NCI-H524 treated with DMSO at 0.1 percent for 48 hours (cell line): ENCODE measurements at places on chromosomes 3 and 15.

DNA sequence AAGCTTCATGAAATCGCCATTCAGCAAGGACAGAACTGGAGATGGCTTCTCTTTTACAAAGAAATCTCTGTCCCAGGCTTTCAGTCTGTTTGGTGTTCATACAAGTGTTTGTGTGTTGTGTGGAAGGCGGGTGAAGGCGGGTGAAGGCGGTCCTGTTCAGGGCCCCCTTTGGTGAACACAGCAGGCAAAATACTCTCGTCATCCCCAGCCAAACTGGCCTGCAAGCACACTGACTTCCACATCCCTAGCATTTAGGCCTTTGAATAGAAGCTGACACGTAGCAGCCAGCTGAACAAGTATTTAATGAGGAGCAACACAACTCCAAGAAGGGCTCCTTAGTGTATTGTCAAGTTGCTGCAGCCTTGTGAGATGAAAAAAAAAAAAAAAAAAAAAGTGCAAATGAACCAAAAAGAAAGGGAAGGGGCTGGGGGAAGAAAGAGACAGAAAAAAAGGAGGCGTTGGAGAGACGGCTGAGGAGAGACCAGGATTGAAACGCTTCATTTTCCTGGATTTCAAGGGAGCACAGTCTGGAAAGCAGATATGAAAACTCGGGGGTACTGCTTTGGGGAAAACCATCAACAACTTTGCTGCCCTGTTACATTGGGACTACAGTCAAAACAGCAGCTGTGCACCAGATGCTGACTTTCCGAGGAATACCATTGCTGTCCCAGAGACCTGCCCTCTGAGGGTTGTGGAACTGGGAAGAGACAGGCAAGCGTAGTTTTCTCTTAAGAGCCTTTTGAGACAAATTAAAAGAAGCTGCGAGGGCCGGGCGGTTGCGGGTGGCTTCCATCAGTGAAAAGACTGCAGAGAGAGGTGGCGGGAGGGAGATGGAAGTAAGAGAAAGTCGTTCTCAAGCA is 74.6 kb downstream of the TGFBR2 start:
- DNase-seq: no peak

DNA sequence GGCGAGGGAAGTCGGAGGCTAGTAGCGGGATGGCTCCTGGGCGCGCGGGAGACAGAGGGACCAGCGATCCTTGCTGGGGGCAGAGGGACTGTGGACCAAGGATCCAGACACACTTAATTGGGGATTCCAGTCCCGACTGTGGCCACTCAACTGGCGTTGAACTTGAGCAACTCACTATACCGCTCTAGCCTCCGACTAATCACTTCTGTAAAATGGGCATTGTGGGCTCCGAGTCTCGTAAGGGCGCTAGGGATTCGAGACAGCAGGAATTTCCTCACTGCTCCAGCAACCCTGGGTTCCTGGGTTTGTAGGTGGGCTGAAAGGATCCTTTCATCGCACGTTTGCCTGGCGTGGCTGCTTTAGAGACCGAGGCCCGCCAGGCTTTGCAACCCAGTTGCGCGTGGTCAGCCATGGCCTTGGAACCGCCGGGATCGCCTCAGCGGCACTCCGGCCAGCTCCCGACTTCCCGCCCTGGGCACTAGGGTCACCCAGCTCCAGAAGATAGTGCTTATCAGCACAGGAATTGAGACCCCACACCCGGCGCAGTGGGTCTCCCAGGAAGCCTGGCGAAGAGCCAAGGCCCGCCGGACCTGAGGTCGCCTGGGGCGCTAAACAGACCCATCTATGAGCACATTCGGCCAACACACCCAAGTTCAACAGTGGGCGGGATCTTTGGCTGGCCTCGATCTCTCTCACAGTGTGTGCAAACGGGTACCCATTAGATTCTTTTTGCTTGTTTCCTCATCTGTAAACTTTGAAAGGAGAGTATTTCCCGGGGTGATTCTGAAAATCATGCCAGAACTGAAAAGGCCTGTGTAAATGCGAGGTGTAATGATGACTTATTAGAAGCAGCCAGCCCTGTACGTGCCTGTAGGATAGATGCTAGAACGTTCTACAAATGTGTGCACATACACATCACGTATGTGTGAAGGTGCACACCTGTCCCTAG is 9.9 kb downstream of the FOXL2 start:
- no peak for DNase-seq

GRCh38 chr3:58520403-58521335 is 16.3 kb downstream of the ACOX2 start:
- no peak for DNase-seq

DNA sequence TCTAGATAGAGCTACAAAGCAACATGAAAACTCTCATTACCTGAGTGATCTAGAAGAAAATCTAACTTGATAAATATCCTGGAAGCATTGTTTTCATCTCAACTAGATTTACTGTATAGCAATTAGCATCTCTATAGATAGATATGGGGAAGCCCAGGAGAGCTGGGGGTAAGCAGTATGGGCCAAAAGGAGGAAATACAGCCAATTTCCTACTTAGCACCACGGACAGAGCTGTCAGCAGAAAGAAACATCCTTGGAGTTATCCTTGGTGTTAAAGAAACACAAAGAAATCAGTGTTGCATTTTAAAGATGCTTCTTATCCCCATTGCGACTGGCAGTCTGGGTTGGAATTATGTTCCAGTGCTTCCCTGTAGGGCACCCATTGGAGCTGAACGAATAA is 126.2 kb downstream of the TIGIT start:
- no peak for DNase-seq

DNA sequence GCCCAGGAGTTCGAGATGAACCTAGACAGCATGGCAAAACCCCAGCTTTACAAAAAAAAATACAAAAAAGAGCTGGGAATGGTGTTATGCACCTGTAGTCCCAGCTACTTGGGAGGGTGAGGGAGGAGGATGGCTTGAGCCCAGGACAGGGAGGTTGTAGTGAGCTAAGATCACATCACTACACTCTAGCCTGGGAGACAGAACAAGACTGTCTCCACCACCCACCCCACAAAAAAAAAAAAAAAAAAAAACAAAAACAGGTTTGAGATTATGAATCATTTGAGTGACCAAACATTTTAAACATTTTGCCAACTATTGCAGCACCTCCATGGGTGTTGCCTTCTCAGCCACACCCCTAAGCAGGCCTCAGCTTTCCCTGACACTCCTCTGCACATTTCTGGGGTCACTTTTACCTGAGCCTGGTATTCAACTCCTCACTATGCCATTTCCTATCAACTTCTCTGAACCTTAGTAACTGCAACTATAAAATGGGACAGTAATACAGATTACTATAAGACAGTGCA is 41.8 kb downstream of the IL5RA start:
- no peak for DNase-seq

- no peak for DNase-seq
Observed at GRCh38 chr3:8143186-8143585, 358.4 kb upstream of the LMCD1 start.

- no peak for DNase-seq
Observed at GRCh38 chr3:172355836-172356235, 92.4 kb downstream of the GHSR start.

DNA sequence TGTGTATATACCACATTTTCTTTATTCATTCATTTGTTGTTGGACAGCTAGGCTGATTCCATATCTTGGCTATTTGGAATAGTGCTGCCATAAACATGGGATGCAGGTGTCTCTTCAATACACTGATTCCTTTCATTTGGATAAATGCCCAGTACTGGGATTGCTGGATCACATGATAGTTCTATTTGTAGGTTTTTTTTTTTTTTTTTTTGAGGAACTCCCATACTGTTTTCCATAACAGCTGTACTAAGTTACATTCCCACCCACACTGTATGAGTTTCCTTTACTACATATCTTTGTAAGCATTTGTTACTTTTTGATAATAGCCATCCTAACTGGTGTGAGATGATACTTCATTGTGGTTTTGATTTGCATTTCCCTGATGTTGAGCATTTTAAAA is 437.7 kb downstream of the DIPK2A start:
- no peak for DNase-seq

GRCh38 chr3:126777366-126777765 is 73.3 kb downstream of the CHCHD6 start:
- peak; percentile 55 for DNase-seq

DNA sequence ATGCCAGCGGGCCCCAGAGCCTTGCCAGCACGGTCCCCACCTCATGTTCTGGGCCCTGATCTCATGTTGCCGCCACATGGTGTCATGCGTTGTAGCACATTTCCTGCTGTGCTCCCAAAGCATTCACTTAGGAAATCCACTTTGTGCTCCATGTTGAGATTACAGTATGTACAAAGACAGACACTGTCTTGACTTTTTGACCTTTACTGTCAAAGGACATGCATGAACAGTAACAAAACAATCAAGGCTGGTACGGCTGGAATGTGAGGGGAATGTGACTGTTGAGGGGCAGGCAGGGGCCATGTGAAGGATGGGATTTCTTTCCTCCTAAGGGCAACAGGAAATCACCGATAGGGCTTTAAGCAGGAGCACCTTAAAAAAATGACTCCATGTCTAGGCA is 53.3 kb upstream of the RPL32 start:
- DNase-seq: no peak

- no peak for DNase-seq
Observed at GRCh38 chr3:172515130-172515918, 7.9 kb downstream of the TNFSF10 start.

- DNase-seq: no peak
Observed at GRCh38 chr15:78976691-78977090, 31.8 kb upstream of the CTSH start.
